ENCODE measurements at places on chromosomes 13 and 19.

DNA sequence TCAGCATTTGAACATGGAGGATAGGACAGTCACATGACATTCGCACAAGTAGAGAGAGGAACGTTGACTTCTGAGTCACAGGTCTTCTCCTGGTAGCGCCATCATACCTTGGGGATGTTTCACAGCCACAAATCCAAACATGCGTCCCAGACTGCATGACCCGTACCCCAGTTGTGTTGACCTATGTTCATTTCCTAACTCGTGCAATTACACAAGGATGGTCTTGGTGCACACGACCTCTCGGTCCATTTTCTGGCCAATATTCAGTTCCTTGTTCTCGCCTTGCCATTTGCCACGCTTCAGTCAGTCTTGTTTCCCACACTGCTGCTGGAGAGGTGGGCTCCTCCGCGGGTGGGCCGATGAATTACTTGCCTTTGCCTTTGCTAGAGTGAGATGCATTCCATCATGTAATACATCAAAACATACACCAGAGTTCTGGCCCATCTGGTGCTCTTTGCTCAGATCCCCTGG, 87.3 kb downstream of the COL4A2 start:
- no peak for DNase-seq

DNA sequence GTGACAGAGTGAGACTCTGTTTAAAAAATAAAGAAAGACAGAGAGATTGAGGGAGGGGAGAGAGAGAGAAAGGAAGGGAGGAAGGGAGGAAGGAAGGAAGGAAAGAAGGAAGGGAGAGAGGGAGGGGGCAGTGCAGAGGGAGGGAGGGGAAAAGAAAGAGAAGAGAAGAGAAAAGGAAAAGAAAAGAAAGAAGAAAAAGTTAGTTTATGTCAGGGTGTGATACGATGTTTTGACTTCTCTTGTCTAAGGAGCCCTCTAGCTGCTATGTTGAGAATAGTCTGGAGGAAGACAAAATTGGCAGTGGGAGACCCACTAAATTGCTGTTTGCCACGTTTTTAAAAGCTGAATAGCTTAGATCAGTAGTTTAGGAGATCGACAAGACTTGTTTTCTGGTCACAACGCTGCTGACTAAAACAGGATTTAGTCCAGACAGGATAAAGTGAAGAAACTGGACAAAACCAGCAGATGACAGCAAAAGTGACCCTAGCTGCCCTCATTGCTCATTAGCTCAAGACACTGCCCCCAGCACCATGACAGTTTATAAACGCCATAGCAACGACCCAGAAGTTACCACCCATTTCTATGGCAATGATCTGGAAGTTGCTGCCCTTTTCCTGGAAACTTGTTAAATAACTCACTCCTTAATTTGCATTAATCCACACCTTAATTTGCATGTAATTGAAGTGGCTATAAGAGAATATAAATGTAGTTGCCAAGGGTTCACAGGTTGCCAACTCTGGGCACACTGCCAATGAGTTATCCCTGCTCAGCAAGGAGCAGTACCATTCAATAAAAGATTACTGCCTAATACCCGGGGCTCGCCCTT, 11.1 kb downstream of the TEX101 start:
- DNase-seq, result peak; percentile 60

DNA sequence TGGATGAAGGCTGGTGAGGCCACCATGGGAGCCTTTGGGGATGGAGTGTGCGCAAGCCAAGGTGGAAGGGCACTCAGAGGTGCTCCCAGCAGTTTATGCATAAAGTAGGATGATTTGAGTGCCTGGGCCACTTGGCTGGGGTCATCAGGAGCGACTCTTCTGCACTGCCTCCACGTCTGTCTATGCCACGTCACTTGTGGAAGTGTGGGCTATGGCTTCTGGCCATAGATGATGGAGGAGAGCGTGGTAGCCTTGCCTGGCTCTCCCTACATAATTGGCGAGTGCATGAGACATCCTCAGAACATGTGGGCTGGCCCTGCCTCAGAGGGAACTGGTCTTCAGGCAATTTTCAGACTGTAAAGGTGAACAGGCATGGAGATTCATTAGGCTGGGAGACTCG, 182.9 kb downstream of the TEX29 start:
- DNase-seq, result no peak

GRCh38 chr13:81048026-81048461, 707.1 kb upstream of the SPRY2 start:
- no peak for DNase-seq

- DNase-seq, result no peak
Measured at GRCh38 chr19:10238172-10238783, 7.1 kb upstream of the S1PR2 start.

- no peak for DNase-seq
Measured at GRCh38 chr13:111201304-111201940, 86.3 kb downstream of the ARHGEF7 start.

- DNase-seq, result peak; percentile 87
Measured at GRCh38 chr19:43555185-43555770, 20.0 kb downstream of the XRCC1 start.

DNA sequence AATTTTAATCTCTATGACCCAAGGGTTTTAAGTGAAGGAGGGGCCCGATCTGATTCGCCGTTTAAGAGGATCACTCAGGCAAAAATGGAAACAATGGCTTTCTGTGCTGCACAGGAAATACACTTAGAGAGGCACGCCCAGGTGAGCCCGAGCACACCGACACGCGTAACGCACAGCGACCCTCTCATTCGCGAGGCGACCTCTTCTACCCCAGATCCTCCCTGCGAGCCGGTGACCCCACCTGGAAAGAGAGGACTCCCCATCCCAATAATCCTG, 216 bp downstream of the SH2D3A start:
- no peak for DNase-seq

GRCh38 chr13:59547950-59548349, 615.8 kb downstream of the DIAPH3 start:
- no peak for DNase-seq

Data from Calu3 (cell line).